ENCODE measurements at places on chromosomes 7 and 10.

GRCh38 chr7:18330548-18330947, 165.0 kb upstream of the HDAC9 start:
- no peak for DNase-seq

GRCh38 chr10:116184512-116184794, 88.6 kb downstream of the GFRA1 start:
- DNase-seq = no peak

DNA sequence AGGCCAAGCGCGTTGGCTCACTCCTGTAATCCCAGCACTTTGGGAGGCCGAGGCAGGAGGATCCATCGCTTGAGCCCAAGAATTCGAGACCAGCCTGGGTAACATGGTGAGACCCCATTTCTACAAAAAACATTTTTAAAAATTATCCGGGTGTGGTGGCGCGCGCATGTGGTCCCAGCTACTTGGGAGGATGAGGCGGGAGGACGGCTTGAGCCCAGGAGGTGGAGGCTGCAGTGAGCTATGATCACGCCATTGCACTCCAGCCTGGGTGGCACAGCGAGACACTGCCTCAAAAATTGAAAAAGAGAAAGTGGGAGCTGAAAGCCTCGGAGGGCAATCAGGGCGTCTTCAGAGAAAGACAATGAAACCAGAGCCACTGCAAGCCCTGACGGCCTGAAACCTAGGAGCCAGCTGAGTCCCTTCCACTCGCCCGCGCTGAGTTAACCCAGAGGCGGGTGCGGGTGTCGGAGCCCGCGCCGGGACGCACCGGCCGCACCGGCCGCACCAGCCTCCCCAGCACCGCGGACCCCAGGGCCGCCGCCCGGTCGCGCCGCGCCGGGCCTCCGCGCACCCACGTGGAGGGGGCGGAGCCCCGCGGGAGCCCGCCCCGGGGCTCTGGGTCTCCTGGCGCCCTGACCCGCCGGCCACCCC, 22.4 kb downstream of the ZFAND2A start:
- DNase-seq = no peak

DNA sequence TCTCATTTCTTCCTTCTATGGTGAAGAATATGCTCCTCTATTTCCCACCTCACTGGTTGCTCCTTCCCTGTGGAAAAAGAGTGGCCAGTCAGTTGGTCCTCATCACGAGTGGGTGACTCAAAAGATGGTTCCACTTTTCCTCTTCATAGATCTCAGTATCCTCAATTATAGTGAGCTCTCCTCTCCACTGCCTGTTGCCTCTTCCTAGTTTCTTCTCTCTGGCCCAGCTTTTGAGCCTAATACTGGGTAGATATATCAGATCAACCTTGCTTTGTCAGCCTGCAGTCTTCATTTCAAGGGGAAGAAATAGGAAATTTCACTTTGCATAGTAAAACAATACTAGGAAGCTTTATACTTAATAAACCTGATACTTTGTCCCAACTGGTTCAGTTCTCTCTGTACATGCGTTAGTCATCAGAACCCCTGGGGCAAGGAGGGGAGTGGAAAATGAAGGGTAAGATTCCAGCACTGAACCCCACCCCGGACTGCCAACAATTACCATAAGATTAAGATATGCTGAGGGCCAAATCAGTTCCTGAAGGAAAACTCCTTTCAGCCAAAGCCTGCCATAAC, 15.5 kb upstream of the WNT16 start:
- no peak for DNase-seq

- no peak for DNase-seq
Measured at GRCh38 chr7:151095123-151095797, 9.0 kb downstream of the AGAP3 start.

GRCh38 chr7:46622251-46622650, 701.2 kb upstream of the IGFBP3 start:
- DNase-seq = no peak

GRCh38 chr7:128080169-128080568, 48.9 kb upstream of the LRRC4 start:
- DNase-seq = no peak

- DNase-seq = no peak
Measured at GRCh38 chr7:157605638-157606037, 268.8 kb downstream of the DNAJB6 start.

DNA sequence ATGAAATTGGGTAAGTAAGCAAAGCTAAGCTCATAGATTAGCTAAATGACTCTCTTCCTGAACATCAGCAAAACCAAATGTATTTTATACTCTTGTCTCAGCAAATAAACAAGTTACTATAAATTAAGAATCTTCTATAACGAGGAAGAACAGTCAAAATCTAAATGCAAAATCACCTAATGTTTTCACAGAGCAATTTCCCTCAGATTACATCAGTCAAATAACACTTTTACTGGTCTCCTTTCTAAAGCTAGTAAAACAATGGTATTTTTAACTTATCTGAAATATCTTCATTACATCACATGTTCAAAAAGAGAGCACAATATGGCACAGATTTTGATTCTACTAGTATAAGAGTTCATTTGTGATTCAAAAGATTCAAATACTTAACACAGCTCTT, 16.5 kb upstream of the GPR22 start:
- no peak for DNase-seq

DNA sequence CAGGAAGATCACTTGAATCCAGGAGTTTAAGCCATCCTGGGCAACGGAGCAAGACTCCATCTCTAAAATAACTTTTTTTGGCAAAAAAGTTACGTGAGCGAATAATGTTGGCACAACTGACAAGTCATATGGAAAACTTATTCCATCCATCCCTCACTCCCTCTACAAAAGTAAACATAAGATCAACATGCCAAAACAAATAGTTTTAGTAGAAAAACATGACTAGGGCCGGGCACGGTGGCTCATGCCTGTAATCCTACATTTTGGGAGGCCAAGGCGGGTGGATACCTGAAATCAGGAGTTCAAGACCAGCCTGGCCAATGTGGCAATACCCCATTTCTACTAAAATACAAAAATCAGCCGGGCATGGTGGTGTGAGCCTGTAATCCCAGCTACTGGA, 25.6 kb downstream of the SLC25A16 start:
- DNase-seq = no peak

- no peak for DNase-seq
Measured at GRCh38 chr10:119724593-119725516, 995 bp upstream of the INPP5F start.

- no peak for DNase-seq
Measured at GRCh38 chr10:97684866-97685394, 2.1 kb downstream of the AVPI1 start.

GRCh38 chr10:30456266-30456665, 22.3 kb downstream of the MAP3K8 start:
- DNase-seq = no peak

DNA sequence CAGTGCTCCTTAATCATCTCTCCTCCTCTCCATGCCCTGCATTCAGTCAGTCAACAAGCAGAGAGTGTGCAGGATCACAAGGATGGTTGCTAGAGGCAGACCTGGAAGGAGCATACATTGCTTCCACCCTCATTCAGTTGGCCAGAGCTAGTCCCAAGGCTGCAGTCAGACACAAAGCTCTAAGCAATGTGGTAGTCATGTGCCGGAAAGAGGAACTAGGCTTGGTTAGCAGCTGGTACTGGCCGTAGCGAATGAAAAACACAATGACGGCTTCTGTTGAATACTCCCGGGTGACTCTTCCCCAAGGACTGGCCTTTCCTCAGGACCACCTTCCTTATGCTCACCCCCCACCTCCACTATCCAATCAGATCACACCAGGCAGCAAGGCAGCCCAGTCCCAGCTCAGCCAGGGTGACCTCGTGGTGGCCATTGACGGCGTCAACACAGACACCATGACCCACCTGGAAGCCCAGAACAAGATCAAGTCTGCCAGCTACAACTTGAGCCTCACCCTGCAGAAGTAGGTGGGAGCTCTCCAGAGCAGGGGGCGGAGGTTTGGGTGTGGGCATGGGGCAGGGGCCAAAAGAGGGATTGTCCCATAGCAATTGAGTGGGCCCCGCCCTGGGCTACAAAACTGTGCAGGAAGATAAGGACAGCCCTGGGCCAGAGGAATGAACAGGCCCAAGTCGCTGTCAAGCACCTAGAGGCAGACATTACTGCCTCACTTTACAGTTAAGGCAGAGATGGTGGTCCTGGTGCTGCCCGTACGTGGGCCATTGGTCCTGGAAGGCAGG, 10.9 kb downstream of the LDB3 start:
- DNase-seq = no peak

DNA sequence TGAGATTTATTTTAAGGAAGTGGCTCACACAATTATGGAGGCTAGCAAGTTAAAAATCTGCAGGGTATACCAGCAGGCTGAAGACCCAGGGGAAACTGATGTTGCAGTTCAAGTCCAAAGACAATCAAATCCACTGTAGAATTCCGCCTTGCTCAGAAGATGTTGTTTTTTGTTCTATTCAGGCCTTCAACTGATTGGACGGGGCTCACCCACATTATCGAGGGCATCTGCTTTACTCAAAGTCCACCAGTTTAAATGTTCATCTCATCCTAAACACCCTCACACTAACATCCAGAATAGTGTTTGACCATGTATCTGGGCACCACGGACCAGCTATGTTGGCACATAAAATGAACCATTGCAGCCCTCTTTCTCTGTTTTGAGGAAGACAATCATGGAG, 211.2 kb upstream of the GPR26 start:
- DNase-seq = no peak

GRCh38 chr10:11602358-11602757, 9.1 kb downstream of the USP6NL start:
- DNase-seq = no peak

DNA sequence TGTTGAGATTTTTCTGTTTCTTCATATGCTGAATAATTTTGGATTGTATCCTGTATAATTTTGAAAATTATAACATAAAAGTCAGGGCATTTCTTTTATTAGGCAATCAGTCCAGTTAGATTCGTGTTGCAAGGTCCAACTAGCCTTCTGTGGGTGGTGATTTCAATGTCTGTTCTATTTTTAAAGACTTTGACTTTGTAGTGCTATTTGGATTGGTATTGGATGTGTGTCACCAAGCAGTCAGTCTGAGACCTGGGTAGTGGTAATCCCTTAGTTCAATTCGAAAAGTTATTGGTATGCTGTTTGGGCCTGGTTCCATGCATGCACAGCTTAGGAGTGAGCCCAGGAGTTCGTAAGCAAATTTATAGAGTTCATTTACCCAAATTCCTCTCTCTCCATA, 82.2 kb downstream of the EPDR1 start:
- DNase-seq = no peak

DNA sequence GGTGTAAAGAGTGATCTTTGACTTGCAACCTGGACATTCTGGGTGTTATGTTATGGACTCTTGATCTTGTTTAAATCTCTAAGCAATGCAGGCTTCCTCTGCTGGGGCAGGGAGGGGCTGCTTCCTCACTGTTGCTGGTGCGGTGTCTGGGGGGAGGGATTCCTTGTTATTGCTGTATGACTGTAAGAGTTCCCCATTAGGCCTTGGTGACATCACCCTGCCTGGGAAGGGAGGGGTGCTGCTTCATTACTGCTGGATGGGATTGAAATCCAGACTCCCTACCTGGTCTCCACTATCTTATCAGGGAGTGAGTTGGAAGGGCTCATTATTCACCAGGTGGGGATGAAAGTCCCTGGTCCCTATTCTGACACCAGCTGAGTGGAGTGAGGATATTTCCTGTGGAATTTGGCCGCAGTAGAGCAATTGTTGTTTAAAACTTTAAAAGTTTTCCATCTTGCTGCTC, 8.8 kb downstream of the OGDH start:
- DNase-seq = no peak

Measured in DMS153 (cell line).